ENCODE measurements at places on chromosomes 4 and X.
A peak's percentile ranks its signal among the peaks of the same experiment; 100 is the strongest.

DNA sequence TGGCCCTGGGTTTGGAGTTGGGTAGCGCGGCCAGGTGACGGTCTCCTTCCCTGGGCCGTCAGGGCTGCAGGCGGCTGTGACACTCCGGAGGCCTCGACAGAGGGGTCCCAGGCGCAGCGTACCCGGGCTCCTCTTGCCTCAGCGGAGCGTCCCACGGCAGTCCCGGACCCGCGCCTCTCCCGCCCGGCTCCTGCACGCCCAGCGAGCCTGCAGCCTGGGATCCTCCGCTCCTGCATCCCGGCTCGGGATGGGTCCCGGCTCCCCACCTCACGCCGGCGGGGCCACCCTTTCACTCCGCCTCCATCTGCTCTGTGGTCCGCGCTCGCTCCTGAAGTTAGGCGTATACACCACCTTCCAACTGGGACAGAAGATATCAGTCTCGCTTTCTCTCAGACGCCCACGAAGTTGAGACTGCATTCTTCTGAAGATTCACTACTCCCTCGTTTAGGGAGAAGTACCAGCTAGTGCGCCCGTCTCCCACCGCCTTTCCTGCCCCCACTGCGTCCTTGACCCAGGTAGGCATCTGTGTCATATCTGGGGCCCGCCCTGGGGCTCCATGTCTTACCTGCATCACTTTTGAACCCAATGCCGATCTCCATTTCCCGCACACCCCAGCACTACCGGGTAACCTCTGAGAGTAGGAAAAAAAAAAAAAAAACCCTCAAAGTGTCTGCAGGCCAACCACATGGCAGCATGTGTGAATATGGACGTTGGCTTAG is 32.3 kb upstream of the KDR start:
- no peak for DNase-seq

DNA sequence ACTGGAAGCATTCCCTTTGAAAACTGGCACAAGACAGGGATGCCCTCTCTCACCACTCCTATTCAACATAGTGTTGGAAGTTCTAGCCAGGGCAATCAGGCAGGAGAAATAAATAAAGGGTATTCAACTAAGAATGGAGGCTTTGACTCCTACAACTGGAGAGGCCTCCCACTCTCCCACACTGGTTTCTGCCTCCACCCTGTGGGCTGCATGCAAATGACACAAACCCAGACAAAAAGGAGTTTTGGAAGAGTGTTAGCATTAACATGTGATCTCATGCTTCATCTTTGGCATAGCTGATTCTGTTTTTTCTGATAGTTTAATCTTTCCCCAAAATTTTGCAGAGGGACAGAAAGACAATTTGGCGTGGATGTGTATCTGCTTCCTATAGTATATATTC is 80.8 kb upstream of the IQCM start:
- peak; percentile 16 for DNase-seq

DNA sequence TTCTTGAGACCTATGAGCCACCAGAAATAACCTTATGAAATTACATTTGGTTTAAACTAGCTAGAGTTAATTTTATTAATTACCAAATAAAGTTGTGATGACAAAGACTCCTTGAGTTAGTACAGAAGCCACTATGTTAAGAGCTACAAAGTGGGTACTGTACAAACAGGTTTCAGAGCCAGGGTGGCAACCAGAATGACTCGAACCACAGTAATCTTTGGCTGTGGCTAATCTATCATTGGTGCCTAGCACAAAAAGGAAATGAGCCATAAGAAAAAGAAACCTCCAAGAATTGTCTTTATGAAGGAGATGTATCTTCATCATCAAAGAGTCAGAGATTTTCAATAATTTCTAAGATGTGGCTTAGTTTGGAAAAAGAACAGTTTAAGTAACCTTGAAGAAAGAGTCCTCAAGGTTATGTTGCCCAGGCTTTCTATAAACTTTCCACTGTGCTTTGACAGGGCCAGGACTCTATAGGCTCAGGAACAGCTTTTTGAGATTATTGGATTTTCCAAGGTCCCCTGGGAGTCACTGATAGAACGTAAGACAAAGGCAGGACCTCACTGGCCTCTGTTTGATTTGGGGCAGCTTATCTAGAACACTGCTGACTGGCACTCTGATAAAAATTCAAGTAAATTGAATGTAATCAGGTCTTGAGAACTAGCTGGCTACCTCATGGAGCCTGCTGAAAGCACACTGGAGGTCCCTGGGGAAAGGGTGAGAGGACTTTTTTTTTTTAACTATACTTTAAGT is 777.7 kb downstream of the STIM2 start:
- no peak for DNase-seq

GRCh38 chr4:24878636-24879016 is 34.2 kb downstream of the CCDC149 start:
- no peak for DNase-seq

DNA sequence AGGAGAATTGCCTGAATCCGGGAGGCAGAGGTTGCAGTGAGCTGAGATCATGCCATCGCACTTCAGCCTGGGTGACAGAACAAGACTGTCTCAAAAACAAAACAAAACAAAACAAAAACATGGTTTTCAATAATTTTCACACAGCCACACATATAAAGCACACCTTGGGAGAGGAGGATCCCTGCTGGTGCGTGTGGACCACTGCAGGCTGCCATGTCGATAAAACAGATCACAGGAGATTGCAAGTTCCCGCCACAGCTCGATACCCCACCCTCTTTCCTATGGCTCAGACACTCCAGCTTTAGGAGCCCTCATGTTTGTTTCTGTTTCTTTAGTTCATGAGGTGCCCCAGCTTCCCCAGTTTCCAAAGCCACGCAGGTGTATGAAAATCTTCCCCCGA is 31.3 kb upstream of the CLDN24 start:
- DNase-seq, result no peak

GRCh38 chr4:85607624-85608023 is 132.7 kb downstream of the ARHGAP24 start:
- no peak for DNase-seq

DNA sequence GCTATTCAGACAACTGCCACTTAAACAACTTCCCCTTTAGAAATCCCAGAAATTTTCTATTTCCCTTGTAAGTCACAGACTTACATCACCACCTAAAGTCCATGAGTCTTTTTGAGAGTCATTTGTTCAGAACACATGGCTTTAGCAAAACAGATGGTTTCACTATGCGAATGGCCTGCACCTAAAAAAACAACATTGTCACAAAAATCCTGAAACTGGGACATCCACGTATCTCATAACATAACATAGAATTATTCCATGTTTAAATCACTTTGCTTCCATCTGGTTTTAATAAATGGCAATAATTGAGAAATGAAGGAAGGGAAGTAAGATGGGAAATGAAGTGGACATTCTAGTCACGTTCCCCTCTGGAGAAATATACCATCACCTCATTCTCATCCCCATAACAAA is 155.3 kb upstream of the EDNRA start:
- no peak for DNase-seq

GRCh38 chr4:513327-513726 is 14.3 kb downstream of the PIGG start:
- no peak for DNase-seq

DNA sequence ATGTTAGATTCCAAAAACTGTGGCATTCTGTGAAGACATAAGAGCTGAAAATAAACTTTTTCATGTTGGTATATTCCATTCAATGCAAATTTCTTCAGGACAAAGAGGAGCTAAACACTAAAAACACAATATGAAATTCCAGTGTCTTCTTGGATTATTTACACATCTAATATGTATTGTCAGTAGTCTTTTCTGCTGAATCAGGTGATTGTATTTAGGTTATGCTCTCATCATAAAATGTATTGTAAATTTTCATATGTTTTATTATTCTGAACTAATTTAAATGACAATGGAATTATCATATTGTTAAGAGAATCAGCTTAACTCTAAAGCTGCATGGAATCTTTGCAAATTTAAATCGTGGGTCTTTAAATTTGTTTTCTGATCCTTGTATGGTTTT is 526.7 kb downstream of the PDHA2 start:
- no peak for DNase-seq

DNA sequence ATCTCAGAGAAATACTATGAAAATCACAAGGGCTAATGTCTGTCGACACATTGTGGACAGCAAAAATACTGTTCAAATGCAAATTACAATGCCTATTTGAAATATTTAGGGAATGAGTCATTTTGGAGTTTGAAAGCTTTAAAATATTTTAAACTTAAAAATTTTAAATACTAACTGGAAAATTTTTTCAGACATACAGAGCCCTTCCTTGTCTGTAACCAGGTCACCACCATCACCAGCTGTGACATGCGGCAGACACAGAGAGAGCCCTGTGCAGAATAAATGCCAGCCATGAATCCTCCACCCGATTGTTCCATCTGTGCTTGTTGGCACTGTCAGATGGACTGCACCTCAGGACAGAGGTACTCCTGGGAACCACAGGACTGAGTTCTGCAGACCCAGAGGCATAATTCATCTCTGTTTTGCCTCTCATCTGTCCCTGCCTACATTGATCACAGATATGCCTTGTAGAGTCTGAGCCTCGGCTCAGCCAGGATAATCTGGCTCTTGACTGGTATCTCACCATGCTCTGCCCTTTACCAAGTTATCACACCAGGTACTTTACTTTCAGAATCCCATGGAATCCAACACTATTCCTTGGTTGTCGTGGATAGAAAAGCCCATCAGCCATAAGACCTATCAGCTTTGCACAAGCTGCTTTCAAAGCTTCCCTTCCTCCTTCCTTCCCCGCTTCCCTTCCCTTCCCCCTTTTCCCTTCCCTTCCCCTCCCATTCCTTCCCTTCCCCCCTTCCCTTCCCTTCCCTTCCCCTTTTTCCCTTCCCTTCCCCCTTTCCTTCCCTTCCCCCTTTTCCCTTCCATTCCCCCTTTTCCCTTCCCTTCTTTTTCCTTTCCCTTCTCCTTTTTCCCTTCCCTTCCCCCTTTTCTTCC is 67.2 kb downstream of the TBC1D9 start:
- DNase-seq, result no peak

- no peak for DNase-seq
Observed at GRCh38 chr4:113474017-113474416, 287.5 kb downstream of the CAMK2D start.

DNA sequence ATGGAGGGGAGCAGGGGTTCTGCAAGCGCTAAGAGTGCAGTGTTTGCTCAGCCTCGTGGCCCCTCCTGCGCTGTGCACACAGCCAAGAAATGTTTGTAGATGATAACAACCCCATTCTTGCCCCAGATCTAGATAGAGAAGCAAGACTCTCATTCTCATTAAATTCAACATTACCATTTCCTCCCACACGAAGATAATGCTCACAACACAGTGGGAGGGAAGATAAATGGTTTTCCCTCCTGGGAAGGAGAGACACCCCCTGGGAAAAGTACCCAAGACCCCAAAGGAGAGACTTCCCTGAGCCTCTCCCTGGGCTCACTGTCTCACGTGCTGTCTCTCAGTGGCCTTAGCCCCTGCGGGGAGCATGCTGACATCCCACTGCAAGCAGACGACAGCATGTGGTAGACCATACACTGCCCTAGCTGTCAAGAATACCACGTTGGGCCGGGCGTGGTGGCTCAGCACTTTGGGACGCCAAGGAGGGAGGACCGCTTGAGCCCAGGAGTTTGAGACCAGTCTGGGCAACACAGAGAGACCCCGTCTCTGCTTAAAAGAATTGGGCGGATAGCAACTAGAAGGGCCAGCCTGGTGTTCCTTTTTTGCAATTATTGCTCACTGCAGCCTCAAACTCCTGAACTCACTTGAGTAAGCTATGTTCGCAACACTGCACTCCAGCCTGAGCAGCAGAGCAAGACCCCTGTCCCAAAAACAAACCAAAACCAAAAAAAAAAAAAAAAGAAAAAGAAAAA is 34.9 kb upstream of the IQSEC2 start:
- DNase-seq, result no peak

DNA sequence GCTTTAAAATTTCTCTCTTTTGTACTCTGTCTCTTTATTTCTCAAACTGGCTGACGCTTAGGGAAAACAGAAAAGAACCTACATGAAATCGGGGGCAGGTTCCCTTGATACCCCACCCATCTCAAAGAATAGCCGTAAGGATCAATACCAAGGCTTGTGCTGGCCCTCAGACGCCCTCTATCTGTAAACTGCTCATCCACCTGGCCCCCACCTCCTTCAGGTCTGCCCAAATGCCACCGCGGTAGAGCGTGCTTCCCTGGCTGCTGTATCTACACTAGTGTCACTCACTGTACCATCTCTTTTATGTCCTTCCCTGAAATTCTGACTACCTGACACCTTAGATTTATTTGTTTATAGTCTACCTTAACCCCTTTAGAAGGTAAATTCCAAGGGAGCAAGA is 62.8 kb downstream of the SMIM20 start:
- DNase-seq, result no peak

All from SW480 (cell line).